ENCODE measurements at places on chromosomes 16 and 17.

- no peak for DNase-seq
Observed at GRCh38 chr17:16980813-16981731, 9.2 kb upstream of the TNFRSF13B start.

GRCh38 chr17:760371-760770, 8.3 kb upstream of the GEMIN4 start:
- no peak for DNase-seq

GRCh38 chr17:76078860-76079534, at the start of gene ZACN:
TSS of gene ZACN (plus strand) at chr17:76079182. CDS start at chr17:76079265, 83 bp downstream.
- DNase-seq, result no peak

- DNase-seq, result no peak
Observed at GRCh38 chr17:4565209-4566141, 5.1 kb upstream of the GGT6 start.

- DNase-seq, result no peak
Observed at GRCh38 chr16:4338712-4339299, 12.3 kb downstream of the PAM16 start.

GRCh38 chr17:19645734-19646201, 2.8 kb upstream of the ALDH3A2 start:
- no peak for DNase-seq

GRCh38 chr17:31908386-31908785, 6.9 kb upstream of the UTP6 start:
- DNase-seq, result no peak

GRCh38 chr17:17732444-17732843, 51.2 kb downstream of the RAI1 start:
- DNase-seq, result no peak

GRCh38 chr17:49362723-49363117, 670 bp upstream of the ZNF652 start:
- DNase-seq, result no peak

- DNase-seq, result no peak
Observed at GRCh38 chr16:2121853-2122252, 13.8 kb downstream of the PKD1 start.

GRCh38 chr16:57411362-57411976, 6.9 kb downstream of the CCL17 start:
- no peak for DNase-seq

- no peak for DNase-seq
Observed at GRCh38 chr17:31915456-31916100, 14.1 kb upstream of the UTP6 start.

Data from ureter (tissue), 1 donor.